ENCODE measurements at places on chromosomes 6 and 20.

GRCh38 chr6:69086689-69087088, 451.6 kb downstream of the ADGRB3 start:
- no peak for DNase-seq

DNA sequence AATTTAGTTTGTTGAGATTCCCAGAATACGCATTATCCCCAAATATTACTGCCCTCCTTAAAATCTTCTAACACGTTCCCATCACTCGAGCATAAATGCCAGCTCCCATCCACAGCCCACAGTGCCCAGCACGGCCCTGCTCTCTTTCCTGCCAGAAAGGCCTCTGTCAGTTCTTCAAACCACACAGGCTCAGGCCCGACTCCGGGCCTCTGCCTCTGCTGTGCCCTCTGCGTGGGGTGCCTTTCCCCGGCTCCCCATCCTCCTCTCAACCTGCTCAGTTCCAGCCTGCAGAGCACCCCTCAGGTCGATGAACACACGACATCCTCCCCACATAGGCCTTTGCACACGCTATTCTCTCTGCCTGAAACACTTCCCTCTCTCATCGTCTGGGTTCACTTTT, 12.8 kb downstream of the ULBP3 start:
- DNase-seq: no peak

DNA sequence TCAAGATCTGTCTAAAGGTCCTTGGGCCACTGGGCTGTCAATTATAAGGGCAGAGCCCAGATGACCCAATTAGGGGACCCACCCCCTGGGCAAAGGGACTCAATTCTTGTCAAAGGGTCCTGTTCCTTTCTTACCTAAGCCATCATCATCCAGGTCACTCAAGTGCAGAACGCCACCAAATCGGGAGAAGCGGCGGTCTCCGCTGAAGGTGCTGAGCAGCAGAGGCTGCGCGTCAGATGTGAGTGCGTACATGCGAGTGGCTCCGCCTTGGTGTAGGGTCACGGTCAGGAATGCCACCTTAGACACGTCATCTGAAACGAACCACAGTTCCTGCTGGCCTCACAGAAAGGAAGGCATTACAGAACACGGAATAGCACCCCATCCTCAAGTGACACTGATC, 34.2 kb downstream of the MRS2 start:
- no peak for DNase-seq

GRCh38 chr20:36399969-36400545, 93.9 kb downstream of the DLGAP4 start:
- DNase-seq: no peak

- DNase-seq: no peak
These were observed 294.5 kb downstream of the ZFAND3 start for GRCh38 chr6:38113825-38114576.

DNA sequence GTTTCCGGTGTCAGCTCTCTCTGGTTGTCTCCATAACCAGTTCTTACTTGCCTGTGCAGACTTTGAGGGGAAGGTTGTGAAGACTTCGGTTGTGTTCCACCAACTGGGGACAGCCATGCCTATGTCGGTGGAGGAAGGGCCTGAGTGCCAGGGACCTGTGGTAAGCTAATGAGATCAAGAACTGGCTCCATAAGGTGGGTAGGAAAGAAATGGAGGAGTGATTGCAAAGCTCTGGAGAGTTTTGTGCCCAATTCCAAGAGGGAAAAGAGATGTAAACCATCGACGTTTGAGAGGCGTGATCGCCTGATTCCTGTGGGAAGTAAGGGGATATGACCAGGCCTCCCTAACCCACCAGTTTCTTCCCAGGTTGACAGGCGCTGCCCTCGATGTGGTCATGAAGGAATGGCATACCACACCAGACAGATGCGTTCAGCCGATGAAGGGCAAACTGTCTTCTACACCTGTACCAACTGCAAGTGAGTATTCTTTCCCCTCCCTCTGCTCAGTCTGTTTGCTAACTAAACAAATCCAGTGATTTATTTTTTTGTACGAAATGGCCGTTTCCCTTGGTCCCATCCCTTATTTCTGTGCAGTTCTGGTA, 893 bp downstream of the POLR1H start:
- DNase-seq: no peak

Data from SK-N-MC (cell line).